ENCODE measurements at places on chromosomes 1 and 21.
A peak's percentile ranks its signal among the peaks of the same experiment; 100 is the strongest.

DNA sequence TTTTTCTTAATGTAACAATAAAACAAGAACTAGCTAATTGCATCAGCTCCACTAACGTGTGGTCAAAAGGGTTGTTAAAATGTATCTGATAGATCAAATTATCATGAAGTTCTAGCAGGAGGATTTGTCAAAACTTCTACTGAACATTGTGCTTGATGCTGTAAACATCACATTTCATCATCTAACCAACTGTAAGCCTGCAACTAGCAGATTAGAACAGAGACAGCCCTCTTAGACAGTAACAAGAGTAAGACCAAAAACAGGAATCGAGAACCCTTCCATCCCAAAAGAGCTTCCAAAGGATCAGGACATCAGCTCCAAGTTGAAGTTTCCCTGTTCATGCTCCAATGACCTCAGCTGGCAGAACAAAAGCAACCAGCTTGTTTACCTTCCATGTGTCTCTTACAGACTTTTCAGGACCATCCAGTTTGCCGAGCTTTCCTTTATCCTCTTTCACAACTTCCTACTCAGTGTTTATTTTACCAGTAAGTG, 44.6 kb downstream of the NIBAN1 start:
- DNase-seq = no peak

GRCh38 chr1:155466617-155466972, 96.0 kb downstream of the ASH1L start:
- DNase-seq = no peak

DNA sequence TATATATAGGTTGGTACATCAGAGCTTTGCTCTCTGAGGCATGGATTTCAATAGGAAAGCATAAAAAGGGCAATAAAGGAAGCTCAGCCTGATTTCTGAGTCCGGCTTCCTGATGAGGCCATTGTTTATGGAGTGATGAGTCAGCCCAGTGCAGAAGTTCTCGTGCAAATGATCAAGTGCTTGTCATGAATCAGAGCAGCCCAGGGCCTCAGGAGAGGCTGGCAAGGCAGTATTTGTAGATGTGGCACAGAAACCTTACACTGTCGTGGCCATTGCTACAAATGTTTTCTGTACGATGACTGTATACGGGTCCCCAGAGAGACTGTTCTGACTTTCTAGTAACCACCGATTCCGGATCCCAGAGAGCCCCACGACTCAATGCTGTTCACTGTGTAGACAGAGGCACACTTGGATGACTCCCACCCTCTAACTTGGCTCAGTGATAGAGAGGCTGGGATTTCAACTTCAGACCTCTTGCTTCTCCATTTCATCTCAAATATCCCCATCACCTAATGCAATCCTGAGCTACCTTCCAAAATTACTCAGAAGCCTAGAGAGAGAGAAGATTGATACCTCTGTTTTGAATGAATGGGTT, 26.8 kb downstream of the UMODL1 start:
- no peak for DNase-seq

DNA sequence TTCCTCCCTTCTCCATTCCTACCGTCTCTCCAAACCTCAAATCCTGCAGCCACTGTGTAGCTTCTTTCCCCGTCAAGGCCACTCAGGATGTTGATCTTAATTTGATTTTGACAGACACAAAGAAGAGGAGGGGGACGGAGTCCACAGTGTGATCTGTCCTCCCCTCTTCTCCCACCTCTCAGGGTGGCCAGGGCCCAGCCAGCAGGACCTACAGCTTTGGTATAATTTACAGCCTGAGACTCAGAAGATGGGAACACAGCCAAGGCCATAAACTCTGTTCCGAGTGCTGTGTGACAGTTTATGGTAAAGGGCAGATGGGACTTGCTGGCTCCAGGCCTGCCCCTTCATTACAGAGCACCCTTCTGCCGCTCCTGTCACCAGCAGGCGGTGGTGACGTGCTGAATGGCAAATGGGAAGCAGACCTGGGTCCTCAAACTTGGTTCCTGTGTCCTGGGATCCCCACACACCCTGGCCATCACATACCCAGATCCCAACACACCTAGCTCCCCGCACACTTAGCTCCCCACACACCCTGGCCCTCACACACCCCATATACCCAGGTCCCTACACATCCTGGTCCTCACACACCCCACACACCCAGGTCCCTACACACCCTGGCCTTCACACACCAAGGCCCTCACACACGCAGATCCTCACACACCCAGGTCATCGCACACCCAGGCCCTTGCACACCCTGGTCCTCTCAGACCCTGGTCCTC, 71.6 kb downstream of the CD2 start:
- DNase-seq = no peak

DNA sequence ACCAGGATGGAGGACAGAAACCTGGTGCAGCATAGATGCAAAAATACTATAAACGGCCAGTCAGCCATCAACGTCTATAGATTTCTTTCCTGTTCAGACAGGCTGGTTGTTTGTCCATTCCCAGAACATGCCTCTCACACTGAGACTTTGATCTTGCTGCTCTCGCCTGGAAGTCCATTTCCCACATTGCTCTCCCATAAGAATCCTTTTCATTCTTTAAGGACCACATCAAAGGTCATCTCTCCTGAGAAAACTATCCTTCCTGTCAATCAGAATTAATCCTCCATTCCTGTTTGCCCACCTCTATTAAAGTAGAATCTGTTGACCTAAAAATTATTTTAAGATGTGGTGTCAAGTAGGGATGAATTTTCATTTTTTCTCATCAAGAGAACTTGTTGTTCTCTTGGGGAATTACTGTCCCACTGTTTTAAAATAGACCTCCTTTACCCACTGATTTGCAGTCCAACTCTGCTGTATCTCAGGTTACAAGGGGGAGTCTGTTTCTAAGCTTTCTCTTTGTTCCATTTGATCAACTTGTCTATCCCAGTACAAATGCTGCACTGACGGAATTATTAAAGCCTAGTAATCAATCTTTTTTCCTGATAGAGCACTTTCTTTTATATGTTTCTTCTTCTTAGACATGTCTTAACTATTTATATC, 172.7 kb downstream of the PATJ start:
- no peak for DNase-seq

DNA sequence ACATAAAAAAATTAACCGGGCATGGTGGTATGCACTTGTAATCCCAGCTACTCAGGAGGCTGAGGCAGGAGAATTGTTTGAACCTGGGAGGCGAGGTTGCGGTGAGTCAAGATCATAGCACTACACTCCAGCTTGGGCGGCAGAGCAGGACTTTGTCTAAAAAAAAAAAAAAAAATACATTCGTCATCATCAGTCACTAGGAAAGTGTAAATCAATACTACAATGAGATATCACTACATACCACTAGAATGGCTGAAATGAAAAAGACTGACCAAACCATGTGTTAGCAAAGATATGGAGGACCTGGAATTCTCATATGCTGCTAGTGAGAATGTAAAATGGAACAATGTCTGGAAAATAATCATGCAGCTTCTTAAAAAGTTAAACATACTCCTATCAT, 9.3 kb downstream of the SPATA45 start:
- no peak for DNase-seq

- no peak for DNase-seq
Observed at GRCh38 chr21:35189077-35189863, 140.2 kb upstream of the RUNX1 start.

DNA sequence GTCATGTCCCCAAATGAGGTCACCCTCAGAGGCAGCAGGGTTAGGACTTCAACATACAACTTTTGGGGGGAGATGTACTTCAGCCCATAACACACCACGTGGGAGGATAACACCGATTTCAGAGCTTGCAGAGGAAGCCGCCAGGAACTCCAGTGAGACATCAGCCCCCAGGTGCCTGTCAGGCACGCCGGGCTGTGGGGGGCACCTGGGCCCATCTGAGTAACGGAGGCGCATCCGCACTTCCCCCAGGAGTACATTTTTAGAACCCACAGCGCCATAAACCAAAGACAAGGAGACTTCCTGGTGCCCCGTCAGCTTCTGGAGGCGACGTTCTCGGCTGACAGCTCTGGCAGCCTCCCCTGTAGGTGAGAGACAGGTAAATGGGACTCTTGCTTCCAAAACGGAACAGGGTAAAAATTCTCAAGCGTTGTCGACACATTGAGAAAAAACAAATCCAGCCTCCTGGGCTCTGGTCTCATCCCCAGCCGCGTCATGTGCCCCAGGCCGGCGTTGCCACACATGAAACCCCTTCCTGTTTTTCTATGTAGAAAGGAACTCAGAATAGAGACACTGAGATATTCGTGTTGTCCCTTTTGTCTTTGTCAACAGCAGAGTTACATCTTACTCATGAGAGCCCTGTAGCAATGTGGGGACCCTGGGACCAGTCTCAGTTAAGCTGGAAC, 93.3 kb downstream of the PDE9A start:
- DNase-seq = peak; percentile 76

DNA sequence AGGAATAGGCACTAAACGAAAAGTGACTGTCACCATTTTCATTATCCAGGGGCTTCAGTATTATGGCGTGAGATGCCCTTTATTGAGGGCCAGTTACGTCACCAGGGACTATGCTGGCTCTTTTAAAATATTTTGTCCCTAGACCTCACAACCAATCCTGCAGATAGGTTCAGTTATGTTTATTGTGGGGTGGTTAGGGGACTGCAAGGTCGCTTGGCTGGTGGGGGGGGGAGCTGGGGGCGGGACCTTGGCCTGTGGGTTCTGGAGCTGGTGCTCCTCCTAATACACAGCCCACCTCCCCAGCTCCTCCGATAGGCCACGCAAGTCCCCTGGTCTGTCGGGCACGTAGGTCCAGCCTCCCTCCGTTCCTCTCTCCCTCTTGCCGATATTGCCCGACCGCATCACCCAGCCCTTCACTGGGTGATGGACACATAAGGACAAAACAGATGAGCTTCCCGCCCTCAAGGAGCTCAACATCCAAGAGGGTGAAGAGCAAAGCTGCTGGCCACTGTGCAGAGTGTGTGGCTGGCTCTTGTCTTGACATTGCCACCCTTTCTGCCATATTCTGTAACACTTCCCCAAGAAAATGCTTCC, 271.8 kb downstream of the MATN1 start:
- no peak for DNase-seq

DNA sequence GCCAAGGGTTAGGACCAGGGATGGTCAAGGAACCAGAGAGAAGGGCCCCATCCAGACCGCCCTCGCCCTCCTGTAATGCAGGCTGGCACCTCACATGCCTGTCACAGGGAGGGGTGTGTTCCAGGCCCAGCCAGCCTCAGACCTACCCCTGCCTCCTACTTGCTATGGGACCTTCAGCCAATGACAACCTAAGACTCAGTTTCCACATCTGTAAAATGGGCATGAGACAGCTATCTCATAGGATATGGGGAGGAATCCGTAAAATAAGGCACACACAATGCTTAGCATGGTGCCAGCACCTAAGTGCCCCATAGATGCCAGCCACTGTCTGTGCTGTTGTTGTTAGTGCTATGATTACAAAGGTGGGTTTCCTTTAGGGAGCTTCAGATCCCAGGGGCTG, 7.9 kb downstream of the KIF17 start:
- no peak for DNase-seq

DNA sequence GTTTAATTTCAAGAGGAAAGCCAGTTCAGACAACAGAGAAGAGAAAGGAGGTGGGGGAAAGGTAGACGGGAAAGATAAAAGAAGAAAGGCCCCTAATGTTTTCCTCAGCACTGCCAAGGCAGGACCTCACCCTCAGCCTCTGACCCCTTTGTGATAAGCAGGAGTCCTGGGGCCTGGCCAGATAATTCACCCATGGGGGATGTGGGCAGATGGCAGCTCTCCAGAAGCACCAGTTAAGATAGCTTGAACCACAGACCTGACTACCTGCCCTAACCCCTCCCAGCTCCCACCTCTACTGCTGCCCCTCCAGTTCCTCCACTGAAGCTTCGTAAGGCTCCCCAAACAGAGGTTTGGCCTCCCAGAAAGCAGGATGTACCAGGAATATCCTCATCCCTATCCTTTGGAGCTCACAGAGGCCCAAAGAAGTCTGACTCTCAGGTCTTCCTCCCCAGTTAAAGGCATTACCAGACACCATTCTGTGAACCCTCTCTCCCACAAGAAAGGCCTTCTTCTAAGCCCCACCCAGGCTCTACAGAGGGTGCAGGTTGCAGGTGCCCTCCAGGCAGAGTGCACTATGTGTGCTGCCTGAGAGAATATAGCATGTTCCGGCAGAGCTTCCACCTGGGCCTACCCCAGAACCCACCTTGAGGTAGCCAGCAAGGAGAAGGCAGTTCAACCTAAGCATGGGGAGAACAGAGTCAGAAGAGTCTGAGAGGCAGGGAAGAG, 9.2 kb upstream of the SNAPIN start:
- peak; percentile 28 for DNase-seq

DNA sequence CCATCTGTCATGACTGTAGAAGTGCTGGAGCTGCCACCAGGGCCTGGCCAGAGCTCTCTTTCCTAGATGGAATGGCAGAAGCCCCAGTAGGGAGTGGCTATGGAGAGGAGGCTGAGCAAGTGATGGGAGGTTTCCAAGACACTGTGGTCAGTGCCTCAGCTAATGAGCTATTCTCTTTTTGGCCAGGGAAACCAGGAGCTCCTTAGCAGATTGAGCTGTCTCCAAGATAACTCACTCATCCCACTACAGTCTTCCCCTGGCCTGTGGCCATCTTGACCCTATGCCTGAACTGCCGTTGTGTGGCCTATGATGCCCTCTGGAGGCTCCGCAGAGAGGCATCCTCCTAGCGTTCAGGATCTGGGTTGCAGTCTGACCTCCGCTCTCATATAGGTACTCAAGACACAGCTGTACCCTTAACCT, 60.5 kb downstream of the ERI3 start:
- DNase-seq = no peak
